ENCODE measurements at places on chromosomes 2 and 18.

GRCh38 chr2:190501702-190502407 is 32.7 kb downstream of the NEMP2 start:
- DNase-seq: no peak

DNA sequence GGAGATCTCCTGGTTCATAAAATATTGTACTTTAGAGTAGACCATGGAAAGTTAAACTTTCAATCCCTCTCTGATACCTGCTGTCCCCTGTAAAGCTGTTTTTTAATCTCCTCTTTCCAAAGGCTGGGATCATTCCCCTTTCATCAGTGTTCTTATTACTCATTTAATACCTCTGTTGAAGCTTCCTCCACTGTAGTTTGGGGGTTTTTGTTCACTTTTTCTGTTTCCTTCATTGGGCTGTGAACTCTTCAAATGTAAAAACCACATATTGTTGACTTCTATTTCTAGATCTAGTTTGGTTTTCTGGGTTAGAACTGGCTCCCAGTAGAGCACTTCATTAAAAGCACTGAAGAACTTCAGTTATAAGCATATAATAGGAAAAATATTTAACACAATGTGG is 598.1 kb downstream of the RNF144A start:
- DNase-seq: no peak

DNA sequence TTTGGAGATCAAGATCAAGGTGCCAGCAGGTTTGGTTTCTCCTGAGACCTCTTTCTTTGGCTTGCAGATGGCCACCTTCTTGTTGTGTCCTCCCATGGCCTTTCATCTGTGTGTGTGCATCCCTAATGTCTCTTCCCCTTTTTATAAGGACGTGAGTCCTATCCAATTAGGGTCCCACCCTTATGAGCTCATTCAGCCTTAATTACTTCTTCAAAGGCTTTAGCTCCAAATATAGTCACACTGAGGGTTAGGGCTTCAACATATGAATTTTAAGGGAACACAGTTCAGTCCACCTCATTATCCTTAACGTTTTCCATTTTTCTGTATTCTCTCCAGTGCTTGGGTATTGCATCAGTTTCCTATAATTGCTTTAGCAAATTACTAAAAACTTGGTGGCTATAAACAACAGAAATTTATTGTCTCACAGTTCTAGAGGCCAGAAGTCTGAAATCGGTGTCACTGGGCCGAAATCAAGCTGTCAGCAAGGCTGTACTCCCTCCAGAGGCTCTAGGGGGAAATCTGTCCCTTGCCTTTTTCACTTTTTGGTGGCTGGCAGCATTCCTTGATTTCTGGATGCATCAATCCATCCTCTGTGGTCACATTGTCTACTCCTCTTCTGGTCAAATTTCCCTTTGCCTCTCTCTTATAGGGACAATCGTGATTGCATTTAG is 34.1 kb downstream of the CDC42EP3 start:
- DNase-seq: no peak

DNA sequence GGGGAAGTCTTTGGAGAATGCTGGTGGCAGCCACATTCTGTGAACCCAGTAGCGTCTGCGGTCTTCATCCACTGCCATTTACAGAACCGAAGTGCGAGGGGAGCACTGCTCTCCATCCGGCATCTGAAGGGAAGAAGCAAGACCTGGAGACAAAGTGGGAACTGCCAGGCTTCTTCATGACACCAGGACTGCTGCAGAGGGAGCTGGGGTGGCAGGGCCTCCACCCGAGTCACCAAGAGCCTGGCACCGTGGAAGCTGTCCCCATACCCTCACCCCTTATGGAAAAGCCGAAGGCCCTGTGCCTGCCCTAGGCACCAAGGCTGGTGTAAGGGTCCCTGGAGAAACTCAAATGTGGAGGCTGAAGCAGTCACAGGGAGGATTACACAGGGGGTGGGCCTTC is 79.8 kb downstream of the CIB4 start:
- DNase-seq: no peak

DNA sequence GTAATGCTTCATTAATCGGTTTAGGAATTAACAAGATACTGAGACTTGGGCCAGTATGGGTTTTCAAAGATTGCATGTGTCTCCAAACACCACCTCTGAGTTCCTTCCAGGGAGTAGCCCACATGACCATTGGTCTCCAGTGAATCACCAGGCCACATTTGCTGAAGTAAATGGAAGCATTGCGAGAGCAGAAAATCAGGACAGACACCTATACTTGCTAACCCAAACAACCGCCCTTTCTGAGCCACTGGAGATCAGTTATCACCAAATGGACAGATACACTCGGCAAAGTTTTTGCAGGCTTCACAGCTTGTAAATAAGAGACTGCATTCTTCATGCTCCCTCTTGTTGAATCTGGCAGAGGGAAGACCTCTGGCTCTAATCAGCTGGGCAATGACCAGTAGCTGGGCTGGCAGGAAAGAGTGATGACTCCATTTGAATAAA is 40.9 kb downstream of the GATA6 start:
- no peak for DNase-seq

DNA sequence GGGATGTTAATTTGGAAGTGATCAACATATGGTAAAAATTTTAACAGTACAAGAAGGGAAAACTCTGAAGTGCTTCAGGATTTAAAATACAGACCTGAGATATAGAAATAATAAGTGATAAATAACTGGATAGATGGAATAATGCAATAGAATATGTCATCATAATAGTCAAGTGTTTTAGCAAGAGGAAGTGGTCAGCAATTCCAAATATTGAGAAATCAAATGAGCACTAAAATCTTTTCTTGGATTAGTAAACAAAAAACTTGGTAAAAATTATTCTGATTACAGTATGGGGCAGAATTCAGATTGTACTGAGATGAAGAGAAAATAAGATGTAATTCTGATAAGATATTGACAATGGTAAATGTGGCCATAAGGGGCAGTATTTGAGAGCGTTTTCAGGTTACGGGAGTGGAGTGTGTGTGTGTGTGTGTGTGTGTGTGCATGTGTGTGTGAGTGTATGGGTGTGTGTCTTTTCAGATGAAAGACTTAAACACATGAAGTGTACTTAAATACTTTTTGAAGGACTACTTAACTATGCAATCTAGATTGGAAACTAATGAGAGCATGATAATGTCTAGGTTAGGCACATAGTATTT is 217.9 kb upstream of the ITGA4 start:
- DNase-seq: no peak

DNA sequence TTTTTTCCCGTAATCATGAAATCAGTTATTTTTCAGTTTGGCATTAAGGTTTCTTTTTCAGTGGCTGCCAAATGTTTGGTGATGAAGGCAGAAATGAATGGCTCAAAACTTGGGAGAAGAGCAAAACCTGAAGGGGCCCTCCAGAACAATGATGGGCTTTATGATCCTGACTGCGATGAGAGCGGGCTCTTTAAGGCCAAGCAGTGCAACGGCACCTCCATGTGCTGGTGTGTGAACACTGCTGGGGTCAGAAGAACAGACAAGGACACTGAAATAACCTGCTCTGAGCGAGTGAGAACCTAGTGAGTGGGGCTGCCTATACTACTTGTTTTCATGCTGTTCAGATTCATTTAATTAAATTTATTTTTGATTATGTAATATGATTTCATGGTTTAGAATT is 29.2 kb upstream of the MSH2 start:
- no peak for DNase-seq

DNA sequence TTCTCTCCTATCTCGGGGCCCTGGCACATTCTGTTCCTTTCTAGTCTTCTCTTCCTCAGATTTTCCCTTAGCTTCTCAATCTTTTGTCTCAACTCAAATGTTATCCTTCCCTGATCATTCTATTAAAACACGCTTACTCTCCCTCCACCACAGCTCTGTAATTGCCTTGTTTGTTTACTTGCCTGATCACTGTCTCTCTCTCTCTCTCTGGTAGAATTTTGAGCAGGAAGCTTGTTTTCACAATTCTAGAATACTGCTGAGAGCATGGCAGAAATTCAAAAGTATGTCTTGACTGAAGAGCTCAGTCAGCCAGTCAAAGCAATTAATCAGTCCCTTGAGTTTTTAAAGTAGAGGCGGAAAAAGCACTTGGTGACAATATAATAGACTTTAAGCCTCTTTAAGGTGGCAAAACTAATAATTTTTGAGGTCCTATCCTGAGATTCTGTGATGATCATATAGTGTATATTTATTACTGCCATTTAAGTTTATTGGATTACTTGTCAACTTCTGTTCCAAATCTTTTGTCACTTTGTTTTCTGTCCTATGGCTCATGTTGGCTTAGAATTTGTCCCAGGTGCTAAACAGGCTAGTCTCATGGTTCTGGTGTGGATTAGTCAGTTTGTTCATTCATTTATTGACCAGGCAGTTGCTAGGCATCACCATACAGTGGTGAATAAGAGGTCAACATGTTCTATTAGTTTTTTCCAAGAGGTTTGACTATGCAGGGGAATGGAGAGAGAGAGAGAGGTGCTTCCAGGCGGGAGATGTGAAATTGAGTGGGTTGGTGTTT is 2.3 kb downstream of the PSMD1 start:
- DNase-seq: no peak

DNA sequence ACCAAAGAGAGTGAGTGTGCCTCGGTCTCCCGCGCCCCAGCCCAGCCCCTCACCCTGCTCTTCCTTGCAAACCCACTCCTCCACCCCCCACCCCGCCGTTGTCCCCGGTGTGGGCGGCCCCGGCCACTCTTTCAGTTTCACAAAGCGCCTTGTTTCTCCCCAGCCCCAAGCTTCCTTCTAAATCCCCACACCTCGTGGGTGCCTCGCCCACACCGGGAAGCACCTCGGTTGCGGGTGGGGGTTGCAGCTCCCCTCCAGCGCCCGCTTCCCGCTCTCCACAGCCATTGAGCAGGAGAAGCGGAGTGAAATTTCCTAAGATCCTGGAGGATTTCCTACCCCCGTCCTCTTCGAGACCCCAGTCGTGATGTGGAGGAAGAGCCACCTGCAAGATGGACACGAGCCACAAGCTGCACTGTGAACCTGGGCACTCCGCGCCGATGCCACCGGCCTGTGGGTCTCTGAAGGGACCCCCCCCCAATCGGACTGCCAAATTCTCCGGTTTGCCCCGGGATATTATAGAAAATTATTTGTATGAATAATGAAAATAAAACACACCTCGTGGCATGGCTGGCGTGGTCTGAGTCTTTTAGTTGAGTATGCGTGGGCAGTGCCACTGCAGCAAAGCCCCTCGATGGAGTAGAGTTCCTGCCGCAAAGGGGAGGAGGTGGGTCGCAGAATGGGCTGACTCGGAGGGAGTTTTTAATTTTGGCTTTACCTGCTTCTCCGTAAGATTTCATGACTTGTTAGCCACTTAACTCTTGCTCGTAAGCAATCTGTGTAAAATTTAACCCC is 848 bp downstream of the TMSB10 start:
- DNase-seq: no peak

GRCh38 chr2:125169022-125169763 is 1144.1 kb downstream of the CNTNAP5 start:
- no peak for DNase-seq

DNA sequence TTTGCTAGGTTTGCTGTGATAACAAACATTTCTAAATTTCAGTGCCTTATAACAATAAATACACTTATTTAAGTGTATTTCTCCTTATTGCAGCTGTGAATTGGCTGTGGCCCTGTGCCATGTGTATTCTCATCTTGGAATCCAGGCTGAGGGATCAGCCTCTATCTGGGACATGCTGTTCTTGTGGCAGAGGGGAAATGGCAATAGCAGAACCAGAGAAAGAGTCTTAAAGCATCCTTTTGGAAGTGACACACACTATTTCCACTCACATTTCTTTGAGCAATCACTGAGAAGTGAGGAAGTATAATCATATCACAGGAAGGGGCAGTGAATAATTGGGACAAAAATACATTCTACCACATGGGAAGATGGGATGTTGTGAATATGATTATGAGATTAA is 66.2 kb upstream of the PROKR1 start:
- no peak for DNase-seq

GRCh38 chr2:240248721-240249422 is 108.4 kb upstream of the OTOS start:
- DNase-seq: no peak

DNA sequence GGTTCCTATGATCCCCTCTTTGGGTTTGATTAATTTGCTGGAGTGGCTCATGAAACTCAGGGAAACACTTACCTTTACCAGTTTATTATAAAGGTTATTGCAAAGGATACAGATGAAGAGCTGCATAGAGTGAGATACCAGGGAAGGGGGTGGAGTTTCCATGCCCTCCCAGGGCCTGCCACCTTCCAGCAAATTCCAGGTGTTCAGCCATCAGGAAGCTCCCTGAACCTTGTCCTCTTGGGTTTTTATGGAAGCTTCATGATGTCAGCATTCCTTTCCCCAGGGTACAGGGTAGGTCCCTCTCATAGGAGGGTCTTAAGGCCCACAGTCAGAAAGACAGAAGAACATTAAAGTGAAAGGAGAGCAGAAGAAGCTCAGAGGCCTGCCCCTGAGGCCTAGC is 123.9 kb upstream of the DCC start:
- no peak for DNase-seq

DNA sequence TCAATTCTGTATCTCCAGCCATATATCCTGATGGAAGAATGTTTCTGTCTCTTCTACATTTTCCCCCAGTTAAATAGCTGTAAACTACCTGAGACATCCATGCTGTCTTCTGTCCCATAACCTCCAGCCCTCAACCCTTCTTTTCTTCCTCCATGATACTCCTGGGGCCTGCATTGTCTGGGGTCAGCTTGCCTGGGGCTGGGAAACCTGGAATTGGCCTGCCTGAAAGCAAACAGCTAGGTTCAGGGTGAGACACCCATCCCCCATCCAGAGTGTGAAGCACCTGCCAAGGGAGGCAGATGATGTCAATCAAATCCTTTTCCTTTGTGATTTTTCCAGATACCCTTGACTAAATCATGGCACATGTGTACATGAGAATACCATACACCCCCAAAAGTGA is 313.7 kb upstream of the MGAT5 start:
- DNase-seq: no peak

- DNase-seq: no peak
These were observed 958.9 kb downstream of the DCDC2C start for GRCh38 chr2:4662161-4662779.

DNA sequence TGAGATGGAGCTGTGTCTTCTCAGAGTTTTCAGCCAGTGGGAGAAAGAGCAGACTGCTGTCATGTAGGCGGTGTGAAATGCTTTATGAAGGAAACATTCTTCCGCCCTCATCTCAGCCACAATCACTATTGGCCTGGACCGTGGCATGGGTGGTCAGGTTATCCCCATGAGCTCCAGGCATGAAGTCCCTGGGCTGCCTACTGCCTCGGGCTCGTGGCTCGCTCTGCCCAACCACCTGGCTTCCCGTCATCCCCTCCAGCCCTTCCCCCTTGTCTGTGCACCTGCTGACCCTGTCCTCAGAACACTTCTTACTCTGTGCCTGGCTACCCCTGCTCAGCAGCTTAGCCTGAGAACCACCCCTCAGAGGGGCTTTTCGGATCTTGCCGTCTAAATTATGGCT is 15.5 kb downstream of the COLEC11 start:
- no peak for DNase-seq

DNA sequence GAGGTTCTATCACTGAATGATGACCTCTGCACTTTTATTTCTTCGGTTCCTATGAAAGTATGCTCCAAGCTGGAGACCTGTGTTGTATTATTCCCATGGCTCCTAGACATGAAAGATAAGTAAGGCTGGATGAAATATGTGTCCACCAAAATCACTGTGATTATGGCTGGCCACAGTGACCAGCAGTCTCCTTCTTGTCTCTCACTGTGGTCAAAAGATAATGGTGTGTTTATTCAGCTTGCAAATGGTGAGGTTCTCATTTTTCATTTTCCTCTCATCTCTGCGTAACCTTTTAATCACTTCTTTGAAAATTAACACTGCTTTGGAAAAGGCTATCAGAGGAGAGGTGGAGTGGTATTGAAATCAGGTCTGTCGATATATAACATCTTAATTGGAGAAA is 107.8 kb upstream of the DAPL1 start:
- no peak for DNase-seq

All from stimulated activated CD8-positive, alpha-beta memory T cell treated with anti-CD3 and anti-CD28 coated beads, Interleukin-15, amount 100 ng/mL, for 48 hours (primary cell).